ENCODE measurements at places on chromosomes 1 and 21.

- no peak for DNase-seq
Measured at GRCh38 chr1:225707824-225708223, 54.9 kb upstream of the ENAH start.

DNA sequence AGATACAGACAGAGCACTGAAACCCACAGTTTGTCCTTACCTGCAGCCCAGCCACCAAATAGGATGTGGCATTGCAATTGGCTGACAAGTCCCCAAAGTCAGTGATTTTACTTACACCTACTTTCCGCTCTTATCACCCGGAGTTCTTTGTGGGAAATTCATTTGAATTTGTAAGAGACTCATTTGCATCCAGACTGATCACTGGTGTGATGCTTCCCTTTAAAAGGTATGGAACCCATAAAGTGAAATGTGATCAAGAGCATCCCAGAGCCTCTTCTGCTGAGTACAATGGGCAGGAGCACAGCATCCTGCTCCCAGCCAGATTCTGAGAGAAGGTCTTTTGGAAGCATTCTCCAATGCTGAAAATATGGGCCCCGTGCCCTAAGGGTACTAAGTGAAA, 161.4 kb downstream of the DAB1 start:
- DNase-seq: no peak

GRCh38 chr1:3384407-3384806, 70.1 kb upstream of the ARHGEF16 start:
- no peak for DNase-seq

DNA sequence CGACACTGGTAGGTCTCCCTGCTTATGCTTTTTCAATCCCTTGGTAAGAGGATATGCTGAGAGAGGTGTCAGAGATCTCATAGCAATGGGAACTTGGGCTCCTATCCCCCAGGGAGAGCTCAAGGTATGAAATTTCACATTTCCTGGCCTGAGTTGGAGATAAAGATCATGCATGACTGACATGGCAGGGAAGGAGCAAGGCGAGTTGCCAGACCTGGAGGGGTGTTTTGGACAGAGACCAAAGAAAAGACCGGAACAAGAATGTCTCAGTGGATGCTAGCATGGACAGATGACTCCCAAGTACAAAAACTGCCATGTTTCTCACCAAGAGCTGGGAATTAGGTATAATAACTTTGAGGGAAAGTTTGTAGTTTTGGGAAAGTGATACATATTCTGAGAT, 334.1 kb upstream of the B3GALT2 start:
- DNase-seq: no peak

DNA sequence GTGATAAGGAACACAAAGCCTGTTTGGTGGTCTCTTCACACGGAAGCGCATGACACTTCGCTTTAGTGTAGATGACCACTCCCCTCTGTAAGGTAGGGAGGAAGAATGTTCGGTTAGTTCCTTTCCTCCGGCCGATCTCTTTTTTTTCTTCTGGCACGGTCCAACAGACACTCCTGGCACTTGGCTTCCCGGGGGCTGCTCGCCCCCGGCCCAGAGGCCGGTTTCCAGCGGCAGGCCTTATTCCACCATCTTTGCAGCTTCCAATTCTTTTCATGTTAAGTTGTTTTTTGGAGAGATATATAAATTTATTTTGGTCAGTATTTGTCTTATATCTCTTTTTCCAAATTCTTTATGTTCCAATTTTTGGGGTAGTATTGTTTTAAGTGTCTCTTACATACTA, 151.8 kb upstream of the GREM2 start:
- DNase-seq: no peak
